ENCODE measurements at places on chromosomes 3 and 15.

GRCh38 chr3:16290007-16290826, 25.2 kb downstream of the OXNAD1 start:
- no peaks in the 10 kb centered on the region for H3K27me3 ChIP-seq
- DNase-seq: no peak
- H3K4me3 ChIP-seq: no peak overlapping the region
- H3K4me1 ChIP-seq: peaks cover 3% of the 10 kb centered on the region

DNA sequence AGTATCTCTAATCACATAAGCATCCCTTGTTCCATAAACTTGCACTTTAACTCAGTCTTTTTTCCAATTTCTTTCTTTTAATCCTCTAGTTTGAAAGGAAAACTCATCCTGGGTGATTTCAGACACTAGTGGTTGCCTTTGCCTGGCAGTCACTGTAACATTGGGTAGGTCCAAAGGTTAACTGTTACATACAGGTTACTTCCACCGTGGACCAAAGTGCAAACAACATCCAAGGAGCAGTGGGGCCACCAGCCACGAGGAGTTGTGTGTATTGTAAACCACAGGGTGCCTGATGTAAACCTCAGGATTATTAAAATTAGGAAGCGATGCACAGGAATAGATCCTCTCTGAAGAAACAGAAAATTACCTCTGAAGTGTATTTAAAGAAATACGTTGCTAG, 75.0 kb downstream of the HCN4 start:
- H3K4me3 ChIP-seq: no peak overlapping the region
- DNase-seq: no peak
- no peak overlapping the region for H3K27ac ChIP-seq
- H3K36me3 ChIP-seq: peaks cover 77% of the 10 kb centered on the region
- no peaks in the 10 kb centered on the region for H3K4me1 ChIP-seq
- no peaks in the 10 kb centered on the region for H3K27me3 ChIP-seq

DNA sequence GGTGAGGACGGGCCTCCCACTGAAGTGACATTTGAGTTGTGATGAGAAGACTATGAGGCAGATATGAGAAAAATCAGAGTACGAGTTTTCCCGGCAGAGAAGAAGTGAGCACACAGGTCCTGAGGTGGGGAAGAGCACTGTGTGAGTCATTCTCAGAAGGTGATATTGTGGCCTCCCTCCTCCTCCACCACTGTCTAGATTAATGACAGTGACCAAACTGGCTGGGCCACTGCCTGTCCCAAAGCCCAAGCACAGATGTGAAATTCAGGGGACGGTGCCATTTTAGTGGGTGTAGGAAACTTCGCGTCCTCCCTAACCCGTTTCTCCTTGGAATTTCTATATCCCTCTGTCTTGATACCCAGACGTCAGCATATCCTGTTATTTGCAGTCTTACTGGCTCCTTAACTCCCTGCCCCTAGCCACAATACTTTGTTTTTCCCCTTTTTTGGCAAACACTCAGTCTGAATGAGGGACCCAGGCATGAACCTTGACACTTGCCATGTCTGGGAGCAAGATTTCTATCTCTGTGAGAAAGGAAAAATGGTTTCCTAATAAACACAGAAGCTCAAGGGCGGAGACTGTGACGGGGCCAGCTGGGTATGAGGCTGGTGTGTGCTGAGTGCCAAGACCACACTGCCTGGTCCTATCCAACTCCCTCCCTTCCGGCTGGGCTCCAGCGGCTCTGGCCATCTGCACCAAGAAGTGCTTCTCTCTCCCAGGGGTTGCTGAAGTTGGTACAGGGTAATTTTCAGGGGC, 15.2 kb downstream of the PRICKLE2 start:
- H3K27ac ChIP-seq: peak overlapping the region; percentile 90
- no peaks in the 10 kb centered on the region for H3K36me3 ChIP-seq
- H3K4me1 ChIP-seq: no peaks in the 10 kb centered on the region
- peak; percentile 95 for DNase-seq

GRCh38 chr3:129623447-129624118, 17.1 kb upstream of the PLXND1 start:
- H3K36me3 ChIP-seq: no peaks in the 10 kb centered on the region
- H3K4me1 ChIP-seq: no peaks in the 10 kb centered on the region
- no peaks in the 10 kb centered on the region for H3K27me3 ChIP-seq
- no peak overlapping the region for H3K4me3 ChIP-seq

- no peak overlapping the region for H3K4me3 ChIP-seq
- DNase-seq: no peak
- H3K27ac ChIP-seq: no peak overlapping the region
- H3K4me1 ChIP-seq: no peaks in the 10 kb centered on the region
Observed at GRCh38 chr3:102571006-102571405, 136.2 kb downstream of the ZPLD1 start.

DNA sequence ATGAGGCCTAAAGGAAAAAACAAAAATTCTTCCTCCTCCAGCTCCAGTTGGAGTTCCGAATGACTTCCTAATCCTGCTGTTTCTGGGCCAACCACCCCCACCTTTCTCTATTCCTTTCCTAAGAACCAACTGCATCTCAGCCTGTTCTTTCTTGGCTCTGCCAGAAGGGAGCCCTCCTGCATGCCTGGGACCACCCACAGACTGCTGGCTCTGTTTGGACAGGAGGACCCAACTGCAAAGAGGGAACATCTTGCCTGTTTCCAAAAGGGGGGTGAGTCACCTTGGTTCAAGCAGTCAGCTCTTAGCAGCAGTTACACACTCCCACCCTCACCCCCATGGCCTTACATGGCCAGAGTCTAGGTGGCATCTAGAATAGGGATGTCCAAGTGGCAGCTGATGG, 116.0 kb upstream of the PRICKLE2 start:
- H3K36me3 ChIP-seq: no peaks in the 10 kb centered on the region
- peaks cover 53% of the 10 kb centered on the region for H3K4me1 ChIP-seq
- no peak for DNase-seq
- no peaks in the 10 kb centered on the region for H3K27me3 ChIP-seq

- H3K27ac ChIP-seq: no peak overlapping the region
- no peaks in the 10 kb centered on the region for H3K36me3 ChIP-seq
- no peak overlapping the region for H3K4me3 ChIP-seq
- DNase-seq: no peak
- H3K27me3 ChIP-seq: no peaks in the 10 kb centered on the region
- no peaks in the 10 kb centered on the region for H3K4me1 ChIP-seq
Observed at GRCh38 chr3:68055215-68055614, 400.8 kb upstream of the SUCLG2 start.

- no peak overlapping the region for H3K27ac ChIP-seq
- no peaks in the 10 kb centered on the region for H3K27me3 ChIP-seq
- no peak overlapping the region for H3K4me3 ChIP-seq
- no peak for DNase-seq
- H3K4me1 ChIP-seq: no peaks in the 10 kb centered on the region
Observed at GRCh38 chr15:50162969-50163718, 18.9 kb upstream of the SLC27A2 start.

GRCh38 chr15:95715906-95716656, 614.4 kb upstream of the NR2F2 start:
- no peak for DNase-seq
- no peak overlapping the region for H3K27ac ChIP-seq
- H3K36me3 ChIP-seq: no peaks in the 10 kb centered on the region
- no peaks in the 10 kb centered on the region for H3K4me1 ChIP-seq
- H3K4me3 ChIP-seq: no peak overlapping the region

DNA sequence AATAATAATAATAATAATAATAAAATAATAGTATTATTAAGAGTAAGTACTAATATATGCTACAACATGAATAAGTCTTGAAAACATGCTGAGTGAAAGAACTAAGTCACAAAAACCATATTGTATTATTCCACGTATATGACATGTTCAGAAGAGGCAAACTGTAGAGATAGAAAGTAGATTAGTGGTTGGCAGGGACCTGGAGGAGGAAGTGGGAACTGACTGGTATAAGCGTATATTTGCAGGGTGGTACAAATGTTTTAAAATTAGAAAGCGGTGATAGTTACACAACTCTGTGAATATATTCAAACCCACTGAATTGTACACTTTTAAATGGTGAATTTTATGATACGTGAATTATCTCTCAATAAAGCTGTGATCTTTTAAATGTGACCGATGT, 32.8 kb downstream of the LRRK1 start:
- DNase-seq: no peak
- H3K27me3 ChIP-seq: no peaks in the 10 kb centered on the region
- H3K4me1 ChIP-seq: no peaks in the 10 kb centered on the region
- no peak overlapping the region for H3K4me3 ChIP-seq

DNA sequence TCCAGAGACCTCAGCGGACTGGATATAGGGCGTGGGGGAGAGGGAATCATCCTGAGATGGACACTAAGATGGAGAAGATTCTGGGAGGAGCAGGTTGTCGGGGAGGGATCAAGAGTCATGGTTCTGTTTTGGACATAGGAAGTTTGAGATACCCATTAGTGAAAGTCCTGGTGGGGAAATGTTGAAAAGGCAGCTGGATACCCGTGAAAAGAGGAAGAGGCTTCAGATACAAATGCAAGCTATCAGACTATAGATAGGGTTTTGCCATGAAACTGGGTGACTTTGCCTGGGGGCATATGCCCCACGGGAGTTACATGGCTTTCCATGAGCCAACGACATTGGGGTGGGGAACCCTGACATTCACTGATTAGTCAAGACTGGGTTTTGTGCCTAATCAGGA, 1.1 kb upstream of the GPR62 start:
- no peak overlapping the region for H3K27ac ChIP-seq
- no peaks in the 10 kb centered on the region for H3K27me3 ChIP-seq
- H3K4me3 ChIP-seq: no peak overlapping the region

DNA sequence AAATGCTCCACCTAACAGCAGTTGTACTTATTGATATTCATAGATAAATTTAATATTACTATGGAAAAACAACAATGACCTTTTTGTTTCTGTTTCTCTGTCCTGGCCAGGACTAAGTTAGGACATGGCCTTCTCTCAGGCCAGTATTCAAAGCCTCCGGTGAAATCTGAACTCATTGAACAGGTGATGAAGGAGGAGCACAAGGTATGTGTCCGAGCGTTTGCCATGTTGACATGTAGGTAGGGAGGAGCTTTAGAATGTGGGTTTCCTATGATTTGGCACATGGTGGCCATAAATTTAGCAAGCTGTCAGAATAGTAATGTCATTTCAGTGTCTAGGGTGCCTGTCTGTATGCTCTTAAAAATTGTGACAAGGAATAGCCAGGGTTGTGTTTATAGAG, 77.7 kb downstream of the USP13 start:
- H3K27ac ChIP-seq: no peak overlapping the region
- no peak overlapping the region for H3K4me3 ChIP-seq
- no peaks in the 10 kb centered on the region for H3K4me1 ChIP-seq
- H3K36me3 ChIP-seq: no peaks in the 10 kb centered on the region
- H3K27me3 ChIP-seq: no peaks in the 10 kb centered on the region
- DNase-seq: no peak

- H3K27me3 ChIP-seq: no peaks in the 10 kb centered on the region
- H3K36me3 ChIP-seq: no peaks in the 10 kb centered on the region
- no peaks in the 10 kb centered on the region for H3K4me1 ChIP-seq
- no peak overlapping the region for H3K27ac ChIP-seq
- DNase-seq: no peak
Observed at GRCh38 chr3:3107858-3108257, 2.3 kb downstream of the IL5RA start.

DNA sequence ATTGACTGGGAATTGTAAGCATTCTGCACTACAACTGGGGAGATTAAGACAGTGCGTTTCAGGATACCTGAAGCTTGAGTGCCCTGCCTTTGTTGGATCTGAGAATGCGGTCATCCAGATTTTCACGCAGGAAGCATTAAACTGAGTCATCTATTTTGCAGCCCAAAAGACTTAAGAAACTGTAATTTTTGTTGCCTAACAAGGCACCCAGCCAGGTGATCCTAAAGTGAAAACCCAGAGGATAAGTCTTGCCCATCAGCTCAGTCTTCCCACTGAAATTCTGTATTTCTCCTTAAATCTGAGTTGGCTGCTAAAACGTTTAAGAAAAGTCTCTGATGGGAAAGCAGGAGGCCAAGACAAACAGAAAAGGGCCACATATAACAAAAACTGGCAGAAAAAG, 242.5 kb upstream of the TMCO5A start:
- no peak overlapping the region for H3K4me3 ChIP-seq
- no peak for DNase-seq
- H3K4me1 ChIP-seq: no peaks in the 10 kb centered on the region
- no peaks in the 10 kb centered on the region for H3K36me3 ChIP-seq
- H3K27me3 ChIP-seq: no peaks in the 10 kb centered on the region
- H3K27ac ChIP-seq: no peak overlapping the region
